CD4-positive, alpha-beta T cell treated with Interleukin-2 at 100 ng/mL for 4 hours (primary cell): ENCODE measurements at places on chromosomes 4 and X.
A peak's percentile ranks its signal among the peaks of the same experiment; 100 is the strongest.

- no peak for DNase-seq
Observed at GRCh38 chrX:12488771-12489170, 302.4 kb upstream of the PRPS2 start.

DNA sequence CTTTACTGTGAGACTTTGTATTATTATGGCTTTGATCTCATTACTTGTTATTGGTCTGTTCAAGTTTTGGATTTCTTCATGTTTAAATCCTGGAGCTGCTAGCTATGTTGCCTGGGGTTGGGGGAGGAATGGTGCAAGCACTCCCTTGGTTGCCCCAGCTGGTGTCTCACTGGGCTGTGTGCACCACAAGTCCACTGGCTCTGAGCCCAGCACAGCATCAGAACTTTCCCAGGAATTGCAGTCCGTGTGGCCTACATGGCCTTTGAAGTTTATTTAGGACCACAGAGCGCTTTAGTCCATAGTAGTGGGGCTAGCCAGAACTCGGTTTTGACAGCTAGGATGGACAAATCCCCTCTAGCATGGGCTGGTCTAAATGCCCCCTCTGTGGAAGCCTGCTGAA is 278.8 kb upstream of the RPS6KA3 start:
- DNase-seq, result no peak

DNA sequence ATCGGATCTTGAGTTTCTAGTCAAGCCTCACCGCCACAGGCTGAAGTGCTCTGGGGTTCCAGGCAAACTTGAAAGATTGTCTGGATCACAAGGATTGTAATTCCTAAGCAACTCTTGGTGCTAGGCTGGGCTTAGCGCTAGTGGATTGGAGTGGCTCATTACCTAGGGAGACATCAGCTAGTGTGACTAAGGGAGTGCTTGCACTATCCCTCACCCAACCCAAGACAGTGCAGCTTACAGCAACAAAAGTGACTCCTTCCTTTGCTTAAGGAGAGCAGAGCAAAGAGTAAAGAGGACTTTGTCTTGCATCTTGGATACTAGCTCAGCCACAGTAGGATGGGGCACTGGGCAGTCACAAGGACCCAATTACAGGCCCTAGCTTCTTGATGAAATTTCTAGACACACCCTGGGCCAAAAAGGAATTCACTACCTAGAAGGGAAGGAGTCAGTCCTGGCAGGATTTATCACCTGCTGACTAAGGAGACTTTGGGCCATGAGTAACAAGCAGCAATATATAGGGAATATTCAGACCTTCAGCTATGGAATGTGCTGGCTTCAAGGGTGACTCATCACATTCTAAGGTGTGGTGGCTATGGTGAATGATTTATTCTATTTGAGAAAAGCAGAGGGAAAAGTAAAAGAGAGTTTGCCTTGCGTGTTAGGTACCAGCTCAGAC is 1212.4 kb downstream of the PCDH18 start:
- DNase-seq, result no peak

- peak; percentile 75 for DNase-seq
Observed at GRCh38 chrX:65596270-65597034, 61.9 kb upstream of the LAS1L start.

GRCh38 chrX:47151435-47151834 is 6.4 kb downstream of the RBM10 start:
- DNase-seq, result no peak

DNA sequence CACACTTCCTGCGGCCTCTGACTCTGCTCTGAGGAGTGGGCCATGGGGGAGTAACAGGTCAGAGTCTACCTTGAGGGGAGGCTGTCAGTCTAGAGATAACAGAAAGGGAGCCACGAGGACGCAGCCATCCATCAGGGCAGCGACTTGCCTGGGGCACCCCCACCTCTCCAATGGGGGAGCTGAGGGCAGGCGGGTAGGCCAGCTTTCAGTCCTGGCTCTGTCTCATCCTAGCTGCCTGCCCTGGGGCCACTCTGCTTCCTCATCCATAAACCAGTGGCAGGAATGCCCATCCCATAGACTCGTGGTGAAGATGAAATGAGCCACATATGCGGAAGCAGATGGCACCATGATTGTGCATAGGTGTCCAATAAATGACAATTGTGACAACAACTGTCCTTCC is 13.2 kb downstream of the MAGED2 start:
- DNase-seq, result no peak

GRCh38 chrX:119728487-119728886 is 29.9 kb upstream of the SOWAHD start:
- no peak for DNase-seq

GRCh38 chr4:56844802-56845580 is 23.5 kb upstream of the SPINK2 start:
- no peak for DNase-seq

- DNase-seq, result no peak
Observed at GRCh38 chr4:83876047-83876446, 340.1 kb downstream of the GPAT3 start.

GRCh38 chr4:154475820-154476219 is 15.8 kb downstream of the DCHS2 start:
- DNase-seq, result no peak

GRCh38 chrX:134547047-134547679 is 87.2 kb downstream of the HPRT1 start:
- DNase-seq, result no peak

DNA sequence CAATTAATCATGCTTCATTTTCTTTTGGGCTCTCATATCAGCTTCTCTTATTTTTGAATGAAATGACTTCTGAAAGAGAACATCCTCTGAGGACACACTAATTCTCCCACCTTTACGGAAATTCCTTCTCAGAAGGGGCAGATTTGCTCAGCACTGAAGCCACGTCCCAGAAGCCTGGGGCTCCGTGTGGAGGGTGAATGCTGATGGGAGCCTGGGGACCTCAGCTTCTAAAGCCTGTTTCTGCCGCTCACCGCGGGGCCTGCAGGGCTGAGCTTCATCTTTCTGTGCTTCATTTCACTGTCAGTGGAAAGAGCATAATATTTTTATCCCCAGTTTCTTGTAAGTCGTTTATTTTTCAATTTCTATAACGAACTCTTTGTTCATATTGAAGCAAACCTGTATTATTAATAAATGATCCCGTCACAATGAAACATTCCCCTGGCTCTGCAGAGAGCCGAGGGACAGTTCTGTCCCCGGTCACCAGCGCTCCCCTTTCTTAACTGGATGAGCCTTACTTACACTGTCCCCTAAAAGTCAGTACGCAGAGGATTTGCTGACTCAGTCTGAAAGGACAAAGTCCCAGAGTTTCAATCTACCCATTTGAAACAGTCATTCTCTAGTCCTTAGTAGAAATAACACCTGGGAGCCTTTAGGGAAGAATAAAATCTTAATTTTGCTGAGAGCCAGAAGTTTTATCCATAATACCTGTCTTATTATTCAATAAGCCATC is 364.6 kb upstream of the FAT1 start:
- no peak for DNase-seq

DNA sequence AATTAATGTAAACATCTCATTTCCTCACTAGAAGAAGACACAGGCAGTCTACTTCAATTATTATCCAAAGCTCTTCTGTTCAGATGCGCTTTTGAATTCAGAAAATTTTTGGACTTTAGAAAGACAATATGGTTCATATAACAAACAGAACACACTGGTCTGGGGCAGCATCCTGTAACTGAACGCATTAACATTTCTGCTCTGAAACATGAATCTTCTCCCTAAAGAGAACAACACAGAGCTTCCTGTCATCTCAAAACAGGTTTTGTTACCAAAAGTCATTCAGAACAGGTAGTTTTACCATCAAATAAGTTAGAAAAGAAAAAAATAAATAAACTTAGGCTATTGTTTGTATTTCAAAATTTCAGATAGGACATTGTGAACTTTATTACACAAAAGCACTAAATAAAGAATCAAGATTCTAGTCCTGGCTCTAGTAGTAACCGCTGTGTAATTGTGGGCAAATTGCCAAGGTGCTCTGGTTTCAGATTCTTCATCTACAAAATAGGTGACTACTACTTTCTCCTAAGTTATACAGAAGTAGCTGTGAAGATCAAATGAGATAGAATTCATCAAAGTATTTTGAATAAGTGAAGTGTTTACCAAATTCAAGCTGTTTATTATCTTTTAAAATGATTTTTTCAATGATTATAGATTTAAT is 252.3 kb upstream of the RASGEF1B start:
- DNase-seq, result peak; percentile 37

- no peak for DNase-seq
Observed at GRCh38 chr4:95643627-95644026, 94.9 kb upstream of the UNC5C start.

DNA sequence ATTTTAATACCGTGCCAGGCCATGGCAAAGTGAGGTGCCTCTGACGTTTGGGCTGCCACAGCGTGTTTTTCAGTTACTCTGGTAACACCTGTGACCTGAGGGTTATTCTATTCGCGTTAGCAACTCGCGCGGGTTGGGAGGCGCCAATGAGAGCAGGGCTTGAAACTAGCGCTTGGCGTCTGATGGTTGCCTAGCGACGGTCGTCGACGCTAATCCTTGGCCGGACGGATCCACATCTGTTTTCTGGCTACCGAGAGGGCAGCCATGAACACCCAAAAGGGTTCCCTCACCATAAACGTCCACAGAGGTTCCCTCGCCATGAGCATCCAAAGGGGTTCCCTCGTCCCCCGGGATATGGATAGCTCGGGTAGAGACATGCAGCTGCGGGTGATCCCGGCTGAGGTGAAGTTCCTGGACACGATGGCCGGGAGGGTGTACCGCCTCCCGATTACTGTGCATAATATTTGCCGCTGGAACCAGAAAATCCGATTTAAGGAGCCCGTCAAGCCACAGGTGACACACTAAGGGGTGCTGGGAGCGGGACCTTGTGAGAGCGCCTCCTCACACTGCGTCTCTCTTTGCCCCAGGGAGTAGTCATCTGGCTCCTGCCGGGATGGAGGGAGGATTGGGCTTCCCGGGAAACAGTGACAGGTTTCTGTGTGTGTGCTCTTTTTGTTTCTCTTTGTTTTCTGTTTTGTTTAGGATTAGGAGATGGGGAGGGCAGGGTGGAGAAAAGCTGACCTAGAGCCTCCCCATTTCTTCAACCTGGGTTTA is at the start of gene CFAP47:
TSS of gene CFAP47 (plus strand) at position 199 of the 774 bp plus-strand sequence. CDS start at position 265, 66 bp downstream.
- DNase-seq, result no peak

DNA sequence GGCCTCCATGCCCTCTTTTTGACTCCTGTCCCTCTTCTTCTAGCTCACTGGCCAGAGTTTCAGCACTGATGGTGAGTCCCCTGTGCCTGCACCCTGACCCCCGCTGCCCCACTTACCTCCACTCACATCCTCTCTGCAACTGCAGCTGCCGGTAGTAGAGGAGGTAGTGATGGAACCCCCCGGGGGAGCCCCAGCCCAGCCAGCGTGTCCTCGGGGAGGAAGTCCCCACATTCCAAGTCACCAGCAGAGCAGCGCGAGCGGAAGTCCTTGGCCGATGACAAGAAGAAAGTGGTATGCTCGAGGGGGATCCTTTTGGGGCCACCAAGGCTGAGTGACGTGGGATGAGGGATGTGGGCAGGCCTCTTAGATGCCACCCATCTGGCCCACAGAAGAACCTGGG is 5.8 kb downstream of the ARAF start:
- DNase-seq, result no peak

DNA sequence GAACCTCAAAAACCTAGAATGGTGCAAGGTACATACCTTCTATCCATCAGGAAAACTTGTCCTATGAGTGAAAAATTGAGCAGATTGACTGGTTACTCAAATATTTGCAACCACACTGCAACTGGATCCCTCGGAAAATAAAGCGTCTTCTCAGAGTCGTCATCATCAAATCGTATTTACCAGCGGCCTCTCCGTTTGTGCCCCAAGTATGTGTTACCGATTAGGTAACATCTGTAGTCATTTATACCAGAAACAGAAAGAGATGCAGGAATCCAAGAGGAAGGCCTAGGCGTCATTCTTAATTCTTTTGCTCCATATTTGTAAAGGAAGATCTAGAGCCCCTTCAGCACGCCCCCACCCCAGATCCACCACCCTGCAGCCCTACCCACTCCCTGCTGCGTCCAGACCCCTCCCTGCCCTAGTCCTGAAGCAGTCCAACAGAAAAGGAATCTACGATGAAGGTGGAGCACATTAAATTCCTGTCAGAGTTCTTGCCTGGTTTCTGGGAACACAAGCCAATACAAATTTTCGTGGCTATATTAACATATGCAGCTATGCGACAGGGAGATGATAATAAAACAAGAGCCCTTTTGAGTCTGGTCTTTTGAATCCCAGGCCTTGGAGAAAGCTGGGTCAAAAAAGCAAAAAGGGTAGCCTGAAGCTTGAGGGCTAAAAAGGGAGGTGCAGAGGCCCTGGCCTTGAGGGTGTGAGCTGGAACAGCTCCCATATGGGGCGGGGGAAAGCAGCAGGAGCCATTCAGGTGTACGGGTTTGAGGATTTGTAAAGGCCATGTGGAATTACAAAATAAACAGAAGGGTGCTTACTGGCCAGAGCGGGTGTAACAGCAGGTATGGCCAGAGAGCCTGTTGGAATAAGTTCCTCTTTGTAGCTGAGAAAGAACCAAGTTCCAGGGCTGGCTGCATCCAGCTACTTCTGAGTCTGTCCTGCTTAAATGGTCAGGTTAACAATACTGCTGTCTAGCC is 77.0 kb downstream of the ZNF827 start:
- DNase-seq, result no peak

DNA sequence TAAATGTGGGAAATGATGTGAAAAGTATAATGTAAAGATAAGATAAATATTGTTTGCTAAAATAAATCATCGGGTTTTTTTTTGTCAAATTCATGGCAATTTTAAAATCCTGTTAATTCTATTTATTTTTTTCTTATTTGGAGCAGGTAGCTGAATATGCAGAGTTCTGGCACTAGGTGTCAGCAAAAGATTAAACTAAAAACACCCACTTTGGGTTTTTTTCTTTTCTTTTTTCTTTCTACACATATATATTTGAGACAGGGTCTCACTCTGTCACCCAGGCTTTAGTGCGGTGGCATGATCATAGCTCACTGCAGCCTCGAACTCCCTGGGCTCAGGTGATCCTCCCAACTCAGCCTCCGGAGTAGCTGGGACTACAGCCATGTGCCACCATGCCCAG is 6.9 kb upstream of the RAP2C start:
- no peak for DNase-seq

GRCh38 chr4:110508827-110509710 is 33.1 kb downstream of the ENPEP start:
- DNase-seq, result no peak

DNA sequence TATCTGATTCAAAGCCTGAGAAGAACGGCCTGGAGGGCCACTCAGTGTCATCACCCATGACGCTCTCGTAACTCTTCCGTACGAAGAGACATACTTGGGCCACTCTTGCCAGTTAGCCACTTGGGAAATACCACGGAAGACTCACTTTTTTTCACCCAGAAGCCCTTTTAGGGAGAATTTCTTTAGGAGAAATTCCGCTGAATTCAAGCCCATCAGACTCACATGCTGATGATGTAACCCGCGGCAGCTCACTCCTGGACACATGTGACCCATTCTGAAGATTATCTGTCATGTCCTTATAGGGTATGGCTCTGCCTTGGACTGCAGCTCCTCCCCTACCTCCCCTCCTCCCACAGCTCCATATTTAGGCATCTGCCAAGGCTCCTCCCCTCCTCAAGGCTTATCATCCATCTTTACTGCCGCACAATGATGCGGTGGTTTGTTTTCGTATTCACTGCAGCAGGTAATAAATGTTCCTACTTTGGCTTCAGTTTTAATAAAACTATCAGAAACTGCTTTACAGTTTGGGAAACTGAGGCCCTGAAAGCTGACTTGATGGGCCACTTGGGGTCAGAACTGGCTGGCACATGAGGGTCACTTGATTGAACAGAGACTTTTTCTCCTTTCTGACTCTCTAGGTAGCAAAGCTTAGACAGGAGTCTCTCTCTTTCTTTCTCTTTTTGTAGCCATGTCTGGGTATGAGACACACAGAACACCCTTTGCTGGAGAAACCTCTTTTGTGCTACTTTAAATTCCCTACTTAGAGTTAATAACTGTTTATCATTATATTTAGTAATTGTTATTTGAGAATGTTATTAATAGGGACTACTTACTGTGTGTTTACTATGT is 42.1 kb downstream of the RHOH start:
- peak; percentile 84 for DNase-seq
